ENCODE measurements at places on chromosomes 1 and 21.

GRCh38 chr1:169896013-169896412 lies 2.3 kb upstream of the SCYL3 start:
- no peak for DNase-seq

GRCh38 chr1:156814571-156815260 lies 1.9 kb downstream of the SH2D2A start:
- DNase-seq: peak; percentile 71

DNA sequence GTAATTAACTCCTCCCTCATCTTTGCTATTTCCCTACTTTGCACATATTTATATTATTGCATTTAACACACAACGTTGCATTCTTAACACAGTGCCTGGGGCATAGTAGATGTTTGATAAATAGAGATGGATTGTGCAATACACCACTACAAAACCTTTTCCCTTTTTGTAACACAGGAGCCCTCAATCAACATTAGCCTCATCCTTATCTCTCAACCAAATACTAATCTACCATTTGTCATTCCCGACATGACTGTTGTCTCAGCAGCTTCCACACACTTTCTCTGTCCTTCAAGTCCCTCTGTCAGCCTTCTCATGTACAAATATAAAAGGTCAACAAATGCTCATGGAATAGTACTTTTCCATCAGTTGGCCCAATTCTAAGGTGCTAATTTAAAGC lies 78.9 kb upstream of the KCNK2 start:
- no peak for DNase-seq

DNA sequence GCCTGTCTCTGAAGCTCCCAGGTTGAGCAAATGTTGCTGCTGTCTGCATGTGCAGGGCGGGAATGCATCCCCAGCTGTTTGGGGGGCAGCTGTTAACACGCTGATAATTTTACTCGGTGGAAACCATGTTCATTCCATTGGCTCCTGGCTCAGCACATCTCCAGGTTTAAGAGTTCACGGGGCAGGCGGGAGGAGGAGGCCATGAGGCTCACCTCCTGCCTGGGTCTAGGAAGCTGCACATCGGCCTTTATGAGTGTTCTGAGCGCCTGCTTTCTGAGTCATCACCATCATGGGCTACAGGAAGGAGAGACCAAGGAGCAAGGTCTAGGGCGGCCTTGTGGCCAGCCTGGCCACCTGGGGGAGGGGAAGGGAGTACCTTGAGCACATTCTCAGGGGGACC lies 29.7 kb downstream of the AJAP1 start:
- DNase-seq: no peak

- no peak for DNase-seq
These were observed 142.9 kb upstream of the COL6A1 start for GRCh38 chr21:45838634-45839033.

DNA sequence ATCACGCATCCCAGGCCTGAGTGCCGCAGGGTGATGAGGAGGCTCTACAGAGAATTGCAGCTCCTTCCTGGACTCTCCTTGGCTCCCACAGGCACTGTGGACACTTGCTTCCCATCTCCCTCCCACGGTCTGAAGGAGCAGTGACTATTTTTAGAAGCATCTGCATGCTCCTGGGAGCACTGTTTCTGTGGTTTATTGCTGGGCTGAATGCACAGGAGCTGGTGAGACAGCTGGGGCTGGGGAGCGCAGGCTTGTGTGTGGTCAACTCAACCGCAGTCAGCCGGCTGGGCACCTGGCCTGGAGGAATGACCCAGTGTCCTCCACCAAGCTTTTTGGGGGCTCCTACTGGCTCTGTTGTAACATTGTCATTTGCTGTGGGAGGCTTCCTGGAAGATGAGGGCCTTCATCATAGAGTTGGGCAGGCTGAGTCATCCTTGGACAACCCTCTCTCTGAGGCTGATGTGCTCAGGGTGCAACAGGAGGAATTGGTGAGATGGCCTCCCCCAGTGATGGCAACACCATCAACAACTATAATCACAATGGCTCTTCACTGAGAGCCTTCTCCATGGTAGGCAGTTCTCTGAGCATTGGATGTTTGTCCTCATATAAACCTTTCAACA lies 1.7 kb downstream of the NFASC start:
- DNase-seq: no peak
